ENCODE measurements at places on chromosomes 7 and 10. TPM values are rescaled to one million over a fixed set of nuclear protein-coding genes. Genes with fewer than 3 reads are reported as not detected.

Gene IFIT5
- 19.1 TPM for total RNA-seq

Gene OGDHL
- total RNA-seq = 2.6 TPM

DNA sequence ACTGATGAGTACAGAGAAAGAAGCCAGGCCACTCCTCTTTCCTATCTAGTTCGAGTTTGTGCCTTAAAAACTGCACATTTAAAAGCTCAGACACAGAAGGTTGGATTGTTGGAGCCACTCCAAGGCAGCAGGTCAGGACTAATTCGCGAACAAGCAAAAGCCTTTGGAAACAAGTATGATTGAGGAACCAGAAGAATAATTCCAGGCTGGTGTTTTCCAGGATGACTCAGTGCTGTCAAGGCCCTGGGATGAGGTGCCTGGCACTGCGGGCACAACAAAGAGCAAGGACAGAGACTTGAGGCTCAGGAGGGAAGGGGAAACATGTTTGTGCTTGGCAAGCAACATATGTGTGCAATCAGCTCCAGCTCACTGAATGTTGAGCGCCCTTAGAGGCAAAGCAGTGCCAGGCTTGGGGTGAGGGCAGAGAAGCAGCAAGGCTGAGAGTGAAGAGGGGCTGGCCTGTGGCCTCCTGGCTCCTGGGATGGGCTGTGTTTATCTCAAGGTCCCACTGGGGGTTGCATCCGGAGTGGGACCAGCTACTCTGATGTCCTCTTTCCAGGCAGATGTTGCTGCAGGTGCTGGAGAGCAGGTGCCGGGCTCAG lies 44.1 kb downstream of the VSTM4 start:
- no peak for DNase-seq

Gene SLIT1
- 0.24 TPM for total RNA-seq

Data from mucosa of descending colon (tissue), 3 donors.